ENCODE measurements at places on chromosomes 5 and 9.

DNA sequence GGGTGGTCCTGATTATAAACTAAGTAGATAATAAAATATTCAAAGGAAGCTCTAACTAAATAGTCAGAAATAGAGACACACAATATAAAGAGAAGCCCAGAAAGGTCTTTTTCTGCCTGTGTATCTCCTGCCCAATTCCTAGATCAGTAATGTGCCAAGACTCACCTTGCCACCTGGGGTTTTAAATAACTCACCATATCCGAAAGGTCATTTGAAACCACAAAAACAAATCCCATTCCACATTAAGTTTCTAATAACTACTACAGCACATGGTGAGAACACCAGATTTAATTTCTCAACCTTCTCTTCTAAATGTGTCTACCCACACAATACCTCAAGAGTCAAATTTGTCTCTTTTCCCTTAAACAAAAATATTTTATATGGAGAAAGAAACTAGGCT is 75.2 kb downstream of the ZNF608 start:
- no peak for DNase-seq

DNA sequence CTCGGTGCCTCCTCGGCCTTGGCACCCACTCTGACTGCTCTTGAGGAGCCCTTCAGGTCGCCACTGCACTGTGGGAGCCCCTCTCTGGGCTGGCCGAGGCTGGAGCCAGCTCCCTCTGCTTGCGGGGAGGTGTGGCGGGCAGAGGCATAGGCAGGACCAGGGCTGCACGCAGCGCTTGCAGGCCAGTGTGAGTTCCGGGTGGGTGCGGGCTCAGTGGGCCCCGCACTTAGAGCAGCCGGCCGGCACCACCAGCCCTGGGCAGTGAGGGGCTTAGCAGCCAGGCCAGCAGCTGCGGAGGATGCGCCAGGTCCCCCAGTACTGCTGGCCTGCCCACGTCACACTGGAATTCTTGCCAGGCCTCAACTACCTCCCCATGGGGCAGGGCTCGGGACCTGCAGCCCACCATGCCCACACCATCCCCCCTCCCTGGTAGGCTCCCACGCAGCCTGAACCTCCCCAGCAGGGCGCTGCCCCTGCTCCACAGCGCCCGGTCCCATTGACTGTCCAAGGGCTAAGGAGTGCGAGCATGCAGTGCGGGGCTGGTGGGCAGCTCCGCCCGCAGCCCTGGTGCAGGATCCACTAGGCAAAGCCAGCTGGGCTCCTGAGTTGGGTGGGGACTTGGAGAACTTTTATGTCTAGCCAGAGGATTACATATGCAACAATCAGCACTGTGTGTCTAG is 602.9 kb upstream of the ST8SIA4 start:
- DNase-seq, result no peak

GRCh38 chr5:180018347-180019060 is 53.1 kb downstream of the RNF130 start:
- no peak for DNase-seq

GRCh38 chr5:141547921-141548320 is 59.0 kb downstream of the PCDHGC5 start:
- DNase-seq, result no peak

DNA sequence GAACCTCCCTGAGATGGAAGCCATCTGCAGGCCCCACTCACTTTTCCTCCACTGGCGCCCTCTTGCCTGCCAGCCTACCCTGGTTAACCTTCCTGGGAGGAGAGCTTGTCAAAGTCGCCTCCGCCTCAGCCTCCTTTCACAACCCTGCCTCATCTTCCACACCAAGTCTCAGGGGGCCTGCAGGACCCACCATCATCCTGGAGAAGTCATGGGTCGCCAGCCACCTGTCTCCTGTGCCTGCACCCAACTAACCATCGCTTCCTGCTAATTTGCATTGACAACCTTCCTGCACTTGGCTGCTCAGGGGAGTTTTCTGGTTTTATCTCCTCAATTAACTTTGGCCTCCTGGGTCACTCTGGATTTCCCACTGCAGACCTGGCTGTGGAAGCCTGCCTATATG is 52.8 kb upstream of the GRHPR start:
- DNase-seq, result no peak

GRCh38 chr5:111389390-111390082 is 122.8 kb downstream of the STARD4 start:
- no peak for DNase-seq

- no peak for DNase-seq
Measured at GRCh38 chr9:90995516-90995915, 193.9 kb downstream of the SYK start.

DNA sequence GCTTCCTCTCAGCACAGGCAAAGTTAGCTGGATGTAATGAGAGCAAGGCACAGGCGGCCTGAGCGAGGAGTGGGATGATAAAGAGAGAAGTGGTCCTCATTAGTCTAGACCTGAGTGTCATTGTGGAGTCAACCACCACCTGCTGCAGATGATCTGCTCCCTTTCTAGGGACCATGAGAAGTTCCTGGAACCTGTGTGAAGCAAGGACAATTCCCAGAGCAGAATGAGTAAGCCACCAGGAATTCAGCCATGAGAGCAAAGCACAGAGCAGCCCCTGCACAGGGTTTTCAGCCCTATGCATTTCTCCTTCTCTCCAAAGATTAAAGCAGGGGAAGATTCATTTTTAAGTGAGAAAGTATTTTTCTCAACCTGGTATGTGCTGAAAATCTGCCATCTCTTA is 146.8 kb upstream of the SPEF2 start:
- DNase-seq, result no peak

- no peak for DNase-seq
Measured at GRCh38 chr5:166302166-166302565, 1989.3 kb upstream of the WWC1 start.

DNA sequence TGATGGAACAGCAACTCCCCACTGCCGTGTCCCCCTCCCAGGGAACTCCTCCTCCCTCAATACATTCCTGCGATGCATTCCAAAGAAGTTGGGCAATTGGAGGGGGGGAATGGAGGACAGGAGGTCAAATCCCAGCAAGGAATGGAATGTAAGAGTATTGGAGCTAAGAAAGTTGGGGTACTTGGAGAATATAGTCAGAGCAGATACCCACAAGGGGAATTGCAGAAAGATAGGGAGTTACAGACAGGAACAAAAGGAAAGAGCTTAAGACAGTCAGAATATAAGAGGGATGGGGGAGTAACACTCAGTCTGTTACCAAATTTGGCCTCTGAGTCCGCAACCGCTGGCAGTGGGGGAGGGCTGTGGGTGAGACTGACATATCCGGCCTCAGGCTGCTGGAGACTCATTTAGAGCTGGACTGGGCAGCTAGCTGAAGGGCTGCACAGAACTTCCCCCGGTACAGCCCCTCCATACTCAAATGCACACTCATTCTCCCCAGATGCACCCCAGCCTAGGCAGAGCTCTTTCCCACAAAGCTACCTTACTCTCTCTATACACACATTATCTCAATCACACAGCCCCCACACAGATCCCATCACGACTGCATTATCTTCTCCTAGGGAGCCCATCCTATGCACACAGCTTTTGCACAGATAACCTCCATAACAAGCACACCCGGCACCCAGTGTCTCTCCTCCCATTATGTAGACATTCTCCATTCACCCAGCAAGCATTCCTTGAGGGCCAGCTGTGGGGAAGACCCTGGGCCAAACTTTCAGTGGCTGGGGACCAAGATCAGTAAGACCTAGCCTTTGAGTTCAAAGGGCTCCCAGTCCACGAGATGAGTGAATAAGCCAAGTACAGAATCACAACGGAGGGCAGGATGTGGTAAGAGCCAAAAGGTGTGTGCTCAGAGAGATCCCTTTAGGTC is 3.7 kb downstream of the TLN1 start:
- peak; percentile 52 for DNase-seq

DNA sequence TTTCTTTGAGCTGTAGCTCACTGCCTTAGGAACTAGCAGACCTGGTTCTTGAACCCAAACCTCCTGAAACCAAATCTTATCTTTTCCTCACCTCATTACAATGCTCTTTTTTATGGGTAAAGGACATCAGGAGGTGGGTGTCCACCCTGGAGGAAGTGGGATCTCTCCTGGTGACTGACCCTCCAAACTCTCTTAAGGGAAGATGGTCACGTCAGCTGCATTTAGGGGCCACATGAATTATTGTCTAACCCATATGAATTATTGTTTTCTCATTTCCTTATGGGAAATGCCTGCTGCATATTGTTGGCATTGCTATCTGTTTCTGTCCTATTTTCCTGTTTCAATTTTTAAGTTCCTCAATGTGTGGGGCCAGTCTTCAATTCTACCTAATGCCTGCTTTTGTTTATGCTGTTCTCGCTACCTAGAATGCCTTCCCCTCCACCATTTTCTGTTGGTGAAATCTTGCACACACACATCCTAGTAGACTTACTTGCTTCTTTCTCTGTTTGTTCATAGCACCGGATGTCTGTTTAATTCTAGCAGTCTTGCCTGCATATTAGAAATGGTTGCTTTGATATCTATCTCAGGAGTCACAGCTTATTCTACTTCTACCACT is 22.0 kb upstream of the SPINK1 start:
- no peak for DNase-seq

DNA sequence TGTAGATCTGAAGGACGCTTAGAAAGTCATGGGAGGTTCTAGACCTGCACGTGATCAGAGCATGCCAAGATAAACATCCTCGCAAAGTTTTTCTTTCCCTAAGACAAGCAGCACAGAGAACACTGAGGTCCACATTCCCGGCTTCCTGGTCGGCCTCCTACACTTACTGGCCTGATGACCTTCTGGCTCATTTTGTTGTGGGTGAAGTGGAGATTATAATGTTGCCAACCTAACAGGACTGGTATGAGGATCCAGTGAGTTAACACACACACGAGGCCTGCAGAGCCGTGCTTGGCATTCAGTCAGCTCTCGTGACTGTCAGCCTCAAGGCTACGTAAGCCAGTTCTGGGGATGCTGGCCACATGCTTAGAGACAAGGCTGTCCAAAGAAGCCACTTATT is 186.0 kb downstream of the TENT4A start:
- DNase-seq, result no peak

DNA sequence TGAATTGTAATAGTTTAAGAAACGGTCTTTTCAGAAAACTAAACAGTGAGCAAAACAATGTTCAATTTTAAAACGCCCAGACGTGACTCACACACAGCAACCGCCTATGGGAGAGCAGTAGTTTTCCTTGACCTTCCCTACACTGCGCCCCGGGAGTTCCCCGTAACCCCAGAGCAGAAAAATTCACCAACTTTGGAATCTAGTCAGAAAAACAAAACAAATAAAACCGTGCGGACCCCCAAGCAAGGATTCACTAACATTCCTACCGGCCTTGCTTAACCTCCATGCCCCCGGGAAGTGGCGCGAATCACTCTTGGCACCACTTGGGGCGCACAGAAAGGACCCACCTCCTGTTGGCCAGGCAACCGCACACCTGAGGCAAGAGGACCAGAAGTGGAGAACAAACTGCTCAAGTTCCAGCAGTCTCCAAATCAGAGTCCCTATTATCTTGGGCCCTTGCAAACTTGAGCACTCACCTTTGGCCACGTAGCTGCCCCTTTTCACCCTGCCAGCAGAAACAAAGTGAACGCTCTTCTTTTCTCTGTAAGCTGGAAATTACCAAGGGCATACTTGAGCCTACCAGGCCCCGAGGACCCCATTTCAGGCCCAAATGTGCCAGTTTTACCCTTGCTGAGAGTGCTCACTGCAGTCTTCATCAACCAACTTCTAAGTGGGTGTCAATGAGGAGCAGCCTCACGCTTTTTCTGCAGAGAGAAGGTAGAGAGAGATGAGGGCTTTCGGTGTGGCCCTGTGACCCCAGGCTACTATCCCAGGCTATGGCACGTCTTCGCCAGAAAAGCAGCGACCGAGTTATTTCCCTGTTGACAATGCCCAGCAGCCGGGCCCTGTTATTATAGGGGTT is 189.7 kb downstream of the MEF2C start:
- DNase-seq, result no peak

- no peak for DNase-seq
Measured at GRCh38 chr5:60274747-60275146, 381.2 kb upstream of the PDE4D start.

- no peak for DNase-seq
Measured at GRCh38 chr9:82010711-82011110, 22.1 kb downstream of the SPATA31D1 start.

DNA sequence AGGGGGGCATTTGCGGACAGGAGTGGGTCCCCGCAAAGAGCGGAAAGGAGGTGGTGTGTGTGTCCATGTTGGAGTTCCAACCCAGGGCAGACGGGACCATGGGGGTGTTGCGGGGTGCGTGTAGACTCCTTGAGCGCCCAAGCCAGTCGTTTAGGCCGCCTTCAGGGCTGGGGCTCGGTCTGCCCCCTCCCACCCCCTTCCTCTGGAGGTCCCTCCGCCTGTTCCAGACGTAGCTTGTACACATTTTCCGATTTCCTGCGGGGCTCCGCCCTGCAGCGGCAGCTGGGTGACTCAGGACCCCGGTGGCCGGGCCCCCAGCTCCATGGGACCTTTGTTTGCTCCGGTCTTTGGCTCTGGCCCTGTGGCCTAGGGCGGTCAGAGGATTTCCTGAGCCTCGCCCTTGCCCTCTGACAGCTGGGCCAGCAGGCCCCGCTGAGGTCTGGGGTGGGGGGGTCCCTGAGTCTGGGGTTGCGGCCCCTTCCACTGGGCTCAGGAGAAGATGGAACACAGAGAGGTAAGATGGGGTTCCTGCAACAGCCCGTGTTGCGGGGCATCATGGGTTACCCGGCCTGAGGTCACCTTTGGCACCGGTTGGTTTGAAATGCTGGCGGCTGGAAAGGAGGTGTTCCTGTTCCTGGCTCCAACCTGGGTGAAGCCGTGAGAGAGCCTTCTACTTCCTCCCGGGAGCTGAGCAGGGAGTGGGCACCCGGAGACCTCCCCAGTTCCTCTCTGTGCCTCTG is 1.5 kb downstream of the PKN3 start:
- no peak for DNase-seq

- DNase-seq, result no peak
Measured at GRCh38 chr5:78245136-78245535, 49.4 kb downstream of the AP3B1 start.

- no peak for DNase-seq
Measured at GRCh38 chr5:128062172-128062746, 21.3 kb upstream of the SLC12A2 start.

- peak; percentile 52 for DNase-seq
Measured at GRCh38 chr5:131381777-131382176, 117.9 kb downstream of the CDC42SE2 start.

DNA sequence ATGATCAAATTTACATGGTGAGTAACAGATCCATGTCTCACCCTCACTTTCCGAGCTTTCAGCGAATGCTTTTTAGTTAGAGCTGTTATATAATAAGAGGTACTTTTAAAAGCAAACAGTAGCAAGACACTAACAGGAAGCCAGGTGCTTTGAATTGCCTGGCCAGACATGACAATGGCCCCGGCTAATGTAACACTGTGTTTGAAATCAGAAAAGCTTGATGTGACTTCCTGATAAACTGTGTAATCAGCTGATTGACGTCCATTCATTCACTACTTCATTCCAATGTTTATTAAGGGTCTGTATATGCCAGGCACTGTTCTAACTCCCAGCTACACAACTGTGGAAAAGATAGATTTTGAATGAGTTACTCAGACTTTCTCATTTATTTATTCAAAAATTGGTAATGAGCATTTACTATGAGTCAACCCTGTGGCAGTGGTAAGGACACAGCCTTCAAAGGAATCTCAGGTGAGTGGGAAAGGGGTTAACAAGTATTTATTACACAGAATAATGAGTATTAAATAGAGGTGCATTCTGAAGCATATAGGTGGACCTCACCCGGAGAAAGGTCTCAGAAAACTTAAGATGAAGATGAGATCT is 26.6 kb downstream of the DPYSL3 start:
- no peak for DNase-seq

Measured in CD4-positive, alpha-beta T cell treated with Interleukin-10 for 1 hour (primary cell).